ENCODE measurements at places on chromosomes 4 and X.

- no peak for DNase-seq
Observed at GRCh38 chrX:15567267-15567666, 33.5 kb downstream of the ACE2 start.

DNA sequence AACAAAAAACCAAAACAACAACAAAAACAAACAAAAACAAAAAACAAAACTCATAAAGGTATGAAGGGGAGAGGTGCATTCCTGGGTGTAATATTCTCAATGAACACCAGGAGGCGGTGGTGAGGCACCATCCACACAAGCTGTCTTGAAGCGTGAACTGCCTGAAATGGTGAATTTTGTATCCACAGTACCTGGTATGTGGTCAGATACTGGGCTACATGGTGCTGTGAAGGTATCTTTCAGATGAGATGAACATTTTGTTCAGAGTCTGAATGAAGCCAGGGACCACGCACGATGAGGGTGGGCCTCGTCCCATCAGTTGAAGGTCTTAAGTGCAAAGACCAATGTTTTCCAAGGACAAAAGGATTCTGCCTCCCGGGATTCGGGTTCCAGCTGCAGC, 58.5 kb downstream of the ASMT start:
- no peak for DNase-seq

DNA sequence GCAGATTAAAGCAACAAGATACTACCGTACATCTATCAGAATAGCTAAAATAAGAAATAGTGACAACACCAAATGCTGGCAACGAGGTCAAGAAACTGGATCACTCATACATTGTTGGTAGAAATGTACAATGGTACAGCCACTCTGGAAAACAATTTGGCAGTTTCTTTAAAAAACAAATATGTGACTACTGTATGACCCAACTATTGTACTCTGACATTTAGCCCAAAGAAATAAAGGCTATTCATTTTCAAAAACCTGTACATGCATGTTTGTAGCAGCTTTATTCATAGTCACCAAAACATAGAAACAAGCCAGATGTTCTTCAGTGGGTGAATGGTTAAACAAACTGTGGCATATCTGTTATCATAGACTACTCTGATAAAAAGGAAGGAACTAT, 8.2 kb downstream of the CLCN3 start:
- no peak for DNase-seq

GRCh38 chr4:102042871-102043802, 252.6 kb downstream of the BANK1 start:
- no peak for DNase-seq

DNA sequence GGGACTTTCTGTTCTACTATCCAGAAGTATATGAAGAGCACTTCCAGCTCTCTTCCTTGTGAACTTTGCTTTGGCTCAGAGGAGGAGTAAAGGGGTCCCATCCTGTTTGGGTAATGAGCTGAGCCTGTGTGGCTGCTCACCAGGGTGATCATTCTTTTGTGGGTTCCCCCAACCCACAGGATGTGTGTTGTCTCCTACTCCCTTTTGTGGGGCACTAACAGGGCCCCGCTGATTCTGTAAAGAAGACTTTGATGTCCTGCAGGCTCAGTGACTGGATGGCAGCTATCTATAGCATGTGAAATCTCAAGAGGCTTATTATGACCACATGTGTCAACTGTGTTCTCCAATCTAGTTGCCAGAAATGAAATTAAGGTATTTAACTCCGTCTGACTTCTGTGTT, 40.8 kb downstream of the ZNF518B start:
- DNase-seq: no peak

DNA sequence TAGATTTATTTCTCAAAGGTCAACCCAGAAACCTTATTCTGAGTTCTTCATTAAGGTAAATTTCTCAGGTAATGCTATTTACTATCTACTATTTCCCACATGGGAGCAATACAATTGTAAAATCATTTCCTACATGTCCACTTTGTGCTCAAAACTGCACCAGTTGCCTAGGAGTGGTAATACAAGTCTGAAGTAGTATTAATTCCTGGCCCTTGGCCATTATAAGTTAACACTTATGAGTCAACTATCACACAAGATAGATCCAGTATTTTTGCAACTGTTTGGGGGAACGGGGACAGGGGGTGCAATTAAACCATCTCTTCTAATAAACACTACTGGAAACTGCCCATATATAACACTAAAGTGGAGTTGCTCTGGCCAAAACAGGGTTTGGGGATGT, 48.9 kb downstream of the ACSL4 start:
- DNase-seq: no peak

- DNase-seq: no peak
Observed at GRCh38 chr4:8602686-8603430, 10.3 kb downstream of the CPZ start.

DNA sequence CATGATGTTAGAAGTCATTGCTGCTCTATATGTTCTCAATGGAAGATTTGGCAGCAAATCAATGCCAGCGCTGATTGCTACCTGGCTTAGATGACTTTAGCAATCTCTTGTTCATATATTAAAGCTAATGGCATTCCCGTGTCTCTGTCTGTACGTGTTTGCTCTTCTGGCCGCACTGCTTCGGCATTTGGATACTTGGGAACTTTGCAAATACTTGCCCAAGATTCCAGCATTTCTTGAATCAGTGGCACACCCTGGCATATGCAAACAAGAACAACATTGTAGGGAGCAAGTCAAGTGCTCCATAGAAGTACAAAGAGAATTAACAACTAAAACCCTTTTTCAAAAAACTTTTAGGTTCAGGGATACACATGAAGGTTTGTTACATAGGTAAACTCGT, 128.9 kb upstream of the TMEM164 start:
- no peak for DNase-seq

DNA sequence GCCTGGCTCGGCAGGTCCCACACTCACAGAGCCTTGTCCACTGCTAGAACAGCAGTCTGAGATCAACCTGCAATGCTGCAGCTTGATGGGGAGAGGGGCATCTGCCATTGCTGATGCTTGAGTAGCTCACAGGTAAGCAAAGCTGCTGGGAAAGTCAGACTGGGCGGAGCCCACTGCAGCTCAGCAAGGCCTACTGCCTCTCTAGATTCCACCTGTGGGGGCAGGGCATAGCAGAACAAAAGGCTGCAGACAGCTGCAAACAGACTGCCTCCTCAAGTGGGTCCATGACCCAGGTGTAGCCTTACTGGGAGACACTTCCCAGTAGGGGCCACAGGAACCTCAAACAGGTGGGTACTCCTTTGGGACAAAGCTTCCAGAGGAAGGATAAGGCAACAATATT, 110.6 kb upstream of the ADAMTS3 start:
- no peak for DNase-seq

DNA sequence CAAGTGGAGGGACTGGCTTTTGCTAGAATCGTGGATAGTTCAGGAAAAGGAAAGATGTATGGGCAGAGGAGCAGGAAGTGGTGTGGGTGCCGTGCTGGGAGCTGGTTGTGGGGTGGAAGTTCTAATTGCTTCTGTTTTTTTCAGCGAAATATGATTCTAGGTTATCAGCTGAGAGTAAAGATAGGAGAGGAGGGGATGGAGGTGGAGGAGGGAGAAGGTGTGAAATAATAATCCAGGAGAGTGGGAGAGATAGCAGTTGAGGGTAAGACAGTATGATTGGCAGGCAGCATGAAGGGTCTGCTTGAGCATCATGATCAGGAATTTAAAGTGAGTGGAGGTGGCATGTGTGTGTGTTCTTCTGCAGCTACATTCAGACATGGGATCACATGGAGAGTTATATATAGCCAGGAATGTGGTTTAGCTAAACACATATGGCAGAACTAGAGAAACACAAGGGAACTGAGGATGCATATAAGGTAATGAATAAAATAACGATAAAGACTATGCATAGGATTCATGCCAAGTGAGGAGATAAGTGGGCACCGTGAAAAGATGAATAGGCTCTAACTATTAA, 133.7 kb downstream of the ANK2 start:
- DNase-seq: no peak

GRCh38 chrX:16718824-16719333, 533 bp upstream of the SYAP1 start:
- DNase-seq: no peak

DNA sequence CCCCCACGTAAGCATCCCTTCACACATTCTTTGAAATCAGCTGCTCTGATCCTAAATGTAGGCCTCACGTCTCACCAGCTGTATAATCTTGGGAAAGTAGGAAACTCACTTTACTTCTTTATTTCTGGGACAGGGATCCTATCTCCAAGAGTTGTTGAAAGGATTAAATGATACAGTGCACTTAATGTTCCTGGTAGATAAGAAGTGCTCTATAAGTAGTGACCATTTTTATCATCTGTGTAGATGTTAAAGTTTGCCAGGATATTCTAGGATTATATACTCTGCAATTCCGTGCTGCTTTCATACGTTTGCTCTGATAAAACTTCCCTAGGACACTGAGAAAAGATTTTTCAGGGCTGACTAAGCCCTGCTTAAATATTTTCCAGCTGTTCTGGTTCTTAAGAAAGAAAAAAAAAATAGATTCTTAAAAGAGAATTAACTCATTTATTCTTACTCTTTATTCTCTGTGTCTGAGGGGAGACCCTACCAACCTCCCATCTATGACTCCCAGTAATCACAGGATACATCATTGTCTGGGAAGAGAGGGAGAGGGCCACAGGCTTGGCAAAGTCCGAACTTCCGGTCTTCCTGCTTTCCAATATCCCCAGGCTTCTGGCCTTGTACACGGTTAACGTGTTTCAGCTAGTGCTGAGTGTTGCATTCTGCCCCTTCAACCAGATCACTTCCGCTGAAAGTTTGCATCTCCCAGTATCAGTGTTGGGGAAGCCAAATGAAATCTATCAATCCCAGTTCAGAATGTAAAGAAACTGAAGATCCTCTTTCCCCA, 269.2 kb downstream of the TRIML1 start:
- DNase-seq: no peak

DNA sequence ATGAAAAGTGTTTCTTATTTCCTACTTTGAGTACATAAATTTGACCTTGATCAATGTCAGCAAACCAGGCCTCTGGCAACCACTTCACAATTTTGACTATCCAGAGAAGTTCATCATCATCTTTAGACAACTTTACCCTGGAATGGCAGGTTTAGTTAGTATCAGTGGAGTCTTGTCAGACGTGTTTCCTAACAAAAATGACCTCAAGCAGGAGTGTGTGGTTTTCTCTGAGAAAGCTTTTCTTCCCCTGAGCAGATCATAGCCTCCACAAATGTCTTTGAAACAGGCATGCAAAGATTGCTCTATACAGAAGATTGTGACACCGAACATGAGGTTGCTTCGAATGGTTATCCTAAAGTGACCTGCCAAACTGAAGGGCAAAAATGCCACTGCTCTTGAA, 642.3 kb downstream of the RPA4 start:
- DNase-seq: no peak

DNA sequence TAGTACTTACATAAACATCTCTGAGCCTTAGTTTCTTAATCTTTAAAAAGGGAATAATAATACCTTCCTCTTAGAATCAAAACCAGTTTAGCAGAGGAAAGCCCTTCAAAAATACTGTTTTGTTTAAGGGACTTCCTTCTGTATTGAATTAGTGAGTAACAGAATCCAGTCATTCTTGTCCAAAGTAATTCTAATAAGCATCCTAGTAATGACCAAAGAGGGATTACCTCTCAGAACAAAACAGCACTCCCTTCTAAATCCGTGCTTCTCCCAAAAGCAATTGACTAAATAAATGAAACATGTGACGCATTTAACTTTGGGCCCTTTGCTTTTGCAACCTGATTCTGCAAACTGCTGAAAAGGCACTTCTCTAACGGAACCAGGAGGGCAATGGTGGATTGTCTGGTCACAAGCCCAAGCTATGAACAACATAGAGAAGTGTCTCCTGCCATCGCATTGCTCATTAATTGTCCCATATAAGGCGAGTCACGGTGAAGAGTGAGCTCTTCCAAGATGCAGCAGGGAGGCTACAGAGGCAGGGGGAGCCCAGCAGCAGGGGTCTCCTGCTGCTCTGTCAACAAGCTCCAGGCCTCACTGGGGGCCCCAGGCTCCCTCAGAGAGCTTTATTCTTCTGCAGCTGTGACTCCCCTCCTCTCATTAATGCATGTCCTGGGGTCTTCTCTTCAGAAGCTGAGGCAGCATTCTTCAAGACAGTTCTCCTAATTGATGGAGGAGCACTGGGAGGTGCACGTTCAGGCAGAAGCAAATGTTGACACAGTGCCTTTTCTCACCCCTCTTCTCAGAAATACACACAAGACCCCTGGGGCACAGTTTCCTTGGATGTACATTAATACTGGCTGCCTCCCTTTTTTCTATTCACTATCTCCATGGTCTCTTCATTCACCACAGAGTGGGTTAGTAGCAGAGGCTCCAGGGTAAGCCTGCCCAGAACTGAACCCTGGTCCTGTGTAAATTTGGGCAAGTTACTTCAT, 419.6 kb upstream of the RASGEF1B start:
- DNase-seq: no peak

DNA sequence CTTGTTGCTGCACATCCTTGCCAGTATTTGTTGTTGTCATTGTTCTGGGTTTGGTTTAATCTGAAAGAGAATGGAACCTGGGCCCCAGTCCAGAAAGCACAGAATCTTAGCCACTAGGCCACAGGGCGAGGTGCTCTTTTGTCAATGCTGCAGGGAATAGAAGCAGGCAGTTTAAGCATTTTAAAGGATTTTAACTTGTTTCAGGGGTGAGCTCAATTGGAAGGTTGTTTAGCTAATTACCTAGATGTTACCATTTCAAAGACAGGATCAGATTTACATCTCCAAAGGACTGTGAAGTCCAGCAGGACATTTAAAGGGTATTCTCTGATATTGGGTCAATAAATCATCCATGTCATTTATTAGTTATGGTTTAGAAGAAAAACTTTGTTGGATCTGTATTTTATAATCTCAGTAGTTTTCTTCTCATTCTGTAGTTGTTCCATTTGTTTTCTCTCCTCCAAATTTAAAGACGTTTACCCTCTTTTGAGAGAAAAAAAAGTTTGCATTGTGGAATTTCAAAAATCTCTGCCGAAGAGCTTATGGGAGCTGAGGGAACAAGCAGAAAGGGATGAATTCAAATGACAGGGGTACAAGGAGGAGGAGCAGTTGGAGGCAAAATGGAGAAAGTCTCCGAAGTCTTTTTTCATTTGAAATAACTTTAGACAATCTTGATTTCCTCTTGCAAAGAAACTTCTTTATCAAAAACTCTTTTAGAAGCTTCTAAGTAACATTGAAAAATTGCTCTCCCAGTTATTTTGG, 57.5 kb upstream of the FAM47C start:
- DNase-seq: no peak

- DNase-seq: no peak
Observed at GRCh38 chr4:149120331-149121022, 678.3 kb upstream of the NR3C2 start.

DNA sequence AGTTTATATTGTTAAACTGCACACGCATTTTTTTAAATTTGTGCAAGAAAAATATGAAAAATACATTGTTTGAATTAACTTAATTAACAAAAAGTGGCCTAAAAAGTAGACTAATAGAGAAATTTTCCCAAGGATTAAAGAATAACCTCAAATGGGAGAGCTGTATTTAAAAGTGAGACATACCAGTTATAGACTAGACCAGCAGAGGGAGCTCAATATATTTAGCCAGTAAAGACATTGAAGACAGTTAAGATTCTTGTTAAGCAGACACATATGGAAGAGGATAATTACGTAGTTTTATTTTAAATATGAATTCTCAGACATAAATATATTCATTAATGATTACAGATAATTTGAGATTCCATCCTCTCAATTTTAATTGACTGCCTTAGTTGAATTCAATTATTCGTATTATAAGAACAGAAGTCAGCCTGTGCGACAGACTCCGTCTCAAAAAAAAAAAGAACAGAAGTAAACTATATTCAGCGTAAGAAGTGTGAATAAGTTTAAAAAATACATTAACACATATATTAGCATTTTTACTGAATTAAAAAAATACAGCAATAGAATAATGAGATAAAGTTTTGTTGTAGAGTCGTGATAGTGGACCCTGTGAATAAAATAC, 64.8 kb downstream of the GLRA3 start:
- no peak for DNase-seq

Measured in NCI-H2107 (cell line).